ENCODE measurements at places on chromosomes 3 and 15. TPM values are rescaled to one million over a fixed set of nuclear protein-coding genes. Genes with fewer than 3 reads are reported as not detected.
A peak's percentile ranks its signal among the peaks of the same experiment; 100 is the strongest.

The CACNA2D3 gene
- total RNA-seq, result not detected

The FBXW12 gene
- total RNA-seq, result 0.27 TPM

DNA sequence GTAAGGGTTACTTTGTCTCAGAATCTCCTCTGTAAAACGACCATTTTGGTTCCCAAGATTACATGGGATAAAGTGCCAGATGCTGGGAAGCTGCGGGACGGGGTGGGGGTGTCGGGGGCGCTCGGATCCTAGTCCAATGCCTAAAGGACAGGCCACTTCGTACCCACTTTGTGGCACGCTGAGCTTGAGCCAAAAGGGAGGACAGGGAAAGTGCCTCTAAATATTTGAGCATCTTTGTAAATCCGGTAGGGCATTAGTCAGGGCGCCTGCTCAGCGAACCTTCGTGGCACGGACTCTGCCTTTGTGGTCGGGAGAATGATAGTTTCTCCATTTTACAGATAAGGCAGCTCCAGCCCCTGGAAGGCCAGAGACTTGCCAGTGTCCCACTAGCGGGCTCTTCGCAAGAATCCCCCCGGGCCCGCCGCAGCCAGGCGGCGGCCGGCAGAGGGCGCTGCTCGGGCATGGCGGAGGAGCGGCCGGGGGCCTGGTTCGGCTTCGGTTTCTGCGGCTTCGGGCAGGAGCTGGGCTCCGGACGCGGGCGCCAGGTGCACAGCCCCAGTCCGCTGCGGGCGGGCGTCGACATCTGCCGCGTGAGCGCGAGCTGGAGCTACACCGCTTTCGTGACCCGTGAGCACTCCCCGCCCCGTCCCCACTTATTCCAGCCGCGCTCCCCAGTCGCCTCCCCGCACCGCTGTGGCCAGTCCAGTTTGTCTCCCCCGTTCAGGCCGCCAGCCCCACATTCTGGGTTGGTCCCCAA lies 1.8 kb downstream of the RCCD1 start:
- peak; percentile 69 for DNase-seq

DNA sequence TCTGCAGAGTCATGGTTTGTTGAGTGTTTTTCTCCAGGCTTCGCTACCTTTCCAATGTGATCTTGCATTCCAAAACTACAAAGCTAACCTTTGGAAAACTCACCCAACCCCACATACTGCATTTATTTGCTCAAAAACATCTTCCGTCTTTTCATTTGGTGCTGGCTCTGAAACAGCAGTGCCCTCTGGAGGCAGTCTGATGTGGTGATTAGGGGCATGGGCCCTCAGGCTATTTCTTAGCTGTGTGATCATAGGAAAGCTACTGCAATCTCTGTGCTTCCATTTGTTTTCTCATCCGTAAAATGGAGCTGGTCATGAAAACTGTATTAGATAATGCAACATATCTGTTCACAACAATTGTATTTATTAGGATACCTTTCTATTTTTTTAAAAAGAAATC lies 47.0 kb downstream of the MTHFS start:
- DNase-seq, result peak; percentile 51

DNA sequence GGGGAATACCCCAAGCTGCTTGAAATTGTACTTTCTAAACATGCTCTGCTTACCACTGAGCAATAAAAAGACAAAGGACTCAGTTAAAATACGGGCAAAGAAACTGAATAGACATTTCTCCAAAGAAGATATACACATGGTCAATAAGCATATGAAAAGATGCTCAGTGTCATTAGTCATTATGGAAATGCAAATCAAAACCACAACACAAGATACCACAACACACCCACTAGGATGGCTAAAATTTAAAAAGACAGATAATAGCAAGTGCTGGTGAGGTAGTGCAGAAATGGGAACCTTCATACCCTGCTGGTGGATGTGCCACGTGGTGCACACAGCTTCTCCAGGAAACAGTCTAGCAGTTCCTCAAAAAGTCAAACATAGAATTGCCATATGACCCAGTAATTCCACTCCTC lies 21.3 kb downstream of the LRIG1 start:
- no peak for DNase-seq

The MBD4 gene
- 34.9 TPM for total RNA-seq

The ARPIN gene
- 23.0 TPM for total RNA-seq

GRCh38 chr3:94626573-94626972 lies 563.7 kb downstream of the NSUN3 start:
- no peak for DNase-seq

The KLHL40 gene
- not detected for total RNA-seq

- no peak for DNase-seq
Measured at GRCh38 chr3:15265655-15266509, 59.8 kb downstream of the CAPN7 start.

DNA sequence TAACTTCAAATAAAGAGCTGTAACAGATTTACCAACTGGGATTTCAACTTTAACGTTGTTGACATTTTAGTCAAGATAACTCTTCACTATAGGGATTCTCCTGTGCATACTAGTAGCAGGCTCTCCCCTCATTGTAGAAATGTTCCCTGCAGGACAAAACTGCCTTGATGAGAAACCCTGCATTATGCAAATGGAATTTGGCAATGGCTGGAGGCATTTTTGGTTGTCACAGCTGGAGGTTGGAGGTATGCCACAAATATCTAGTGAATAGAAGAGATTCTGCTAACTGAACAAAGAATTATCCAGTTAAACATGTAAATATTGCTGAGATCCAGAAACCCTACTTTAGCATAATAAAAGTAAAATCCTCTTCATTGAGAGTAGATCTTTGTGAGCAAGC lies 928.8 kb upstream of the ALCAM start:
- peak; percentile 74 for DNase-seq

All from fibroblast of the aortic adventitia (primary cell).